Effector memory CD4-positive, alpha-beta T cell (primary cell): ENCODE measurements at places on chromosomes 12 and 14.

- no peak for DNase-seq
Observed at GRCh38 chr12:65533177-65533883, 254.8 kb downstream of the MSRB3 start.

- no peak for DNase-seq
Observed at GRCh38 chr12:26711072-26711471, 121.9 kb downstream of the ITPR2 start.

DNA sequence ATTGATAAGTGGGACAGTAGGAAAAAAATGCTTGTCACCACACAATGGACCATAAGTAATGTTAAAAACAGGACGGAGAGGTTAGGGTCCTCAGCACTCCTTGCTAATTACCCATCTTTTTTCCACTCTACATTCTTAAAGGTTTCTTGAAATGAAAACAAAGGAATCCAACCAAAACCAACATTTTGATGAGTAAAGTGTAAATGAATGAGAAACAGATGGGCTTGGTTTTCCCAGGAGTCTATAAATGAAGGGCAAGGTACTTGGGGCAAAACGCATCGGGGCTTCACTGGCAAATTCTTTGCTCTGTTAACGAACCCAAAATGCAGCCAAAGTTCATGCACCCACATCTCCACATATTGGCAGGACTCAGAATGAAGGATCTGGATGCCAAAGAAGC, 129.2 kb upstream of the BMP4 start:
- DNase-seq, result no peak

DNA sequence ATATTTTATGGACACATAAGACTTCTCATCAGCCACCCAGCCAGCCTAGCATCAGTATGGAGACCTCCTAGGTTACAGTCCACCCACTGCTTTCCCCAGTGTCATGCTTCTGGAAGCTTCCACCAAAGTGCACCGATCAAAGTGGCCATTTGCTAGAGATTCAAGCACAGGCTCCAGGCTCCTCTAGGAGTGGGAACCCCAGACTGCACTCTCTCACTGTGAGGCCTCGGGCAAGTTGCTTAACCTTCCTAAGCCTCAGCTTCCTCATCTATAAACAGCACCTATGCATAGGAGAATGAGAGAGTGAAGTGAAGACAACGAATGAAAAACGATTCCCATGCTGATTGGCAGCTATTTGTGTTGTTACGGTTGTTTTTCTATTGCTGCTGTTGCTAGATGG, 94.4 kb downstream of the DICER1 start:
- DNase-seq, result no peak

GRCh38 chr12:88307961-88308360, 165.9 kb downstream of the TMTC3 start:
- no peak for DNase-seq

DNA sequence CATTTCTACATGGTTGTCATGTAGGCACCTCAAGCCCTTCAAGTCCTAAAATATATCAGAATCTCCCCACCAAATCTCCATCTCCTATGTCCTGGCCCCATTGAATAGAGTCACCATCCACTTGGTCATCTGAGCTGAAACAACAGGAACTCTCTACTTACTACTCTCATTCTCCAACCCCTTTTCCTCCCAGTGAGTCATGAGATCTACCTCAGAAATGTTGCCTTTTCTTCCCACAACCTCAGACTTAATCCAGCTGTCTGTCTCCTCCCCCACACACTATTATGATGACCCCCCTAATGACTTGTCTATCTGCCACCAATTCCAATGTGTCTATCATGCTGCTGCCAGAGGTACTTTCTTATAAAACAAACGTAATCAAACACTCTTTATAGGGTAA, 72.3 kb upstream of the TMEM263 start:
- no peak for DNase-seq

DNA sequence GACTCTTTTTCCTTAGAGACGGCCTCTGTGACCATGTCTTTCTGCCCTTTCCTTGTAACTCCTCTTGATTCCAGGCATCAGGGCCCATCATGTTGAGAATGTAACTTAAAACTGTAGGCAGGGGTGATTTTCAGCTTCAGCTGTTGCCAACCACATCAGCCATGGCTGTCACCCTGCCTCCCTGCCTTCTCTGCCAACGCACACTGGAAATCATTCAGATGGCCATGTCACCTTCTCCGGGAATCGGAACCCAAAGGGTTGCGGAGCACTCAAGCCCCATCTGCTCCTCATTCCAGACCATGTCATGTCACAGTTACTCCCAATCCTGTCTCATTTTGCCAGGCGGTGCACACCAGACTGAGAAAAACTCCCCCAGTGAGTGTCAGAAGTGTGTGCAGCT, 72.1 kb downstream of the EMP1 start:
- DNase-seq, result no peak

DNA sequence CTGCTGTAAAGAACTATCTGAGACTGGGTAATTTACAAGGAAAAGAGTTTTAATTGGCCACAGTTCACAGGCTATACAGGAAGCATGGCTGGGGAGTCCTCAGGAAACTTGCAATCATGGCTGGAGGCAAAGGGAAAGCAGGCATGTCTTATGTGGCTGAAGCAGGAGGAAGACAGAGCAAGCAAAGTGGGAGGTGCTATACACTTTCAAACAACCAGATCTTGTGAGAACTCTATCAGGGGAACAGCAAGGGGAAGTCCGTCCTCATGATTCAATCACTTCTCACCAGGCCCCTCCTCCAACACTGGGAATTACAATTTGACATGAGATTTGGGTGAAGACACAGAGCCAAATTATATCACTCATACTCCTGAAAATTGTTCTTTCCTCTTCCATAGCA, 109.5 kb upstream of the PKP2 start:
- no peak for DNase-seq

DNA sequence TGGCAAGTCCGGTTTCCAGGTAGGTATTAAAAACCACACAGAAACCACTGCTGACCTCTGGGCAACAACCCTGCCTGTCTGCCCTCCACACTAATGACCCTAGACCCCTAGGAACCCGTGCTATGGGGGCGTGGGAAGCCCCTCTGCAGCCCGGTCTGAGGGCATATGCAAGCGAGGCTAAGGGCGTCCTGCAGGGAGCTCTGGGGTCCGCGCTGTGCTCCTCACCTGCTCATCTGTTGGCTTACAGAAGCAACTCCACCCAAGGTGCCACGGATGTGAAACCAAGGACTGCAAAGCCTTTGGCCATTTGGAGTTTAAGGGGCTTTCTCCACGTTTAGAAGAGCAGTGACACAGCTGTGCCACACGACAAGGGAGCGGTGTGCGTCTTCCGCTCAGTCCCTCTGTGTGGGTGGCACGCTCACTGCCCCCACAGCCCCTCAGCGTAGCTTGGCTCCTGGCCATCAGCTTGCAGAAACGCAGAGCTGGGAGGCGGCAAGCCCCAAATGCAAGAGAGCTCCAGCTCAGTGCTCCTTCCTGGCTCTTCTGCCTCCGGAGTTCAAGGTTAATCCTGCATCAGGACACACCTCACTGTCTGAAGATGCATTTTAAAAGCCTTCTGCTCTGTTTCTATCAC, 18.4 kb downstream of the AMN start:
- no peak for DNase-seq

GRCh38 chr12:98793121-98793520, 148.0 kb downstream of the APAF1 start:
- DNase-seq, result no peak

- DNase-seq, result no peak
Observed at GRCh38 chr14:88868558-88869159, 44.2 kb downstream of the TTC8 start.

GRCh38 chr12:113061061-113061694, 4.6 kb downstream of the DTX1 start:
- no peak for DNase-seq

DNA sequence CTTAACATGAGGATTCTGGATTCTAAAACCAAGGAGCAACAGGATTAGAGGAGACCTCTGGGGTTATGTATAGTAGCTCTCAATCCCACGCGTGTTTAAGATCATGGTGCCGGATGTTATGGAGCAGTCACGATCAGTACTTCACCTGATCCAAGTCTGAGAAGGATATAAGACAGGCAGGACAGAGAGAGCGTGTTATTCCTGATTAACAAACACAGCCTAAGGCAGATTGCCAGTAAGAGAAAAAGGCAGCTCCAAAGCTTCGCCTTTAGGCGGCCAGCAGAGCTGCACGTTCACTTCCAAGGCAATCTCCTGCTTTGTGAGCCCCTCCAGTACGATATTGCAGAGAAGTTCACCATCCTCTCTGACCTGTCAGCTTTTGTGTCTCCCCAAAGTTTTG, 5.5 kb downstream of the SETD3 start:
- DNase-seq, result no peak

- DNase-seq, result no peak
Observed at GRCh38 chr12:93376436-93377251, 1.1 kb upstream of the NUDT4 start.

DNA sequence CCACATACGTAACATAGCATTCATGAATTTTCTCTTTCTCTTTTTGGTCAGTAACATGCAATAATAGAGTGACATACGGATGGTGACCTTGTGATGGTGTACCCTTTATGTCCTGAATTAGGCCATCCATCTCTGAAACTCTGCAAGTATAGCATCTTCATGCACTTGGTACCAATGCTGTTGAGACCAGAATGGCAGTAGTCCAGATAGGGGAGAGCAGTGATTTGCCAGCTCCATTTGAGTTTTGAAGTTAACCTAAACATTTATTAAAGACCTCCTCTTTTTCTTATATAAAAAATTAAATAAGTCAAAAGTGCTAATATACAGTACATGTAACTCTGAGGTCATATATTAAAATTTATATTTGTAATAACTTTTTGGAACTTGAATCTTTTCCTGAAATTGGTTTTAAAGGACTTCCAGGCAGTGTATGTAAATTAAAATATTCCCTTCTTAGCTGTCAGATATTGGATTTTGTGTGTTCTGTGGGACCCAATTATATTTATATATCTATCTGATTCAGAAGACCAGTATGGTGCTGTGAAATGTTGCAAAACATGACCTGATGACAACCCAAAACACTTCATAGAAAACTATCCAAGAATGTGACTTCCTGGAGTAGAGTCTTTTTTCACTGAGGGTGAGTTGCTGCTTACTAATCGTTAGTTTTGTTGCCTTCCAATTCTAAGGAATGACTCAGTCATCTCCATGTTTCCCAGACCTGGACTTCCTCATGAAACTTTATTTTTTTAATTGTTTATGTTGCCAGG, 3.5 kb downstream of the ELK3 start:
- no peak for DNase-seq

DNA sequence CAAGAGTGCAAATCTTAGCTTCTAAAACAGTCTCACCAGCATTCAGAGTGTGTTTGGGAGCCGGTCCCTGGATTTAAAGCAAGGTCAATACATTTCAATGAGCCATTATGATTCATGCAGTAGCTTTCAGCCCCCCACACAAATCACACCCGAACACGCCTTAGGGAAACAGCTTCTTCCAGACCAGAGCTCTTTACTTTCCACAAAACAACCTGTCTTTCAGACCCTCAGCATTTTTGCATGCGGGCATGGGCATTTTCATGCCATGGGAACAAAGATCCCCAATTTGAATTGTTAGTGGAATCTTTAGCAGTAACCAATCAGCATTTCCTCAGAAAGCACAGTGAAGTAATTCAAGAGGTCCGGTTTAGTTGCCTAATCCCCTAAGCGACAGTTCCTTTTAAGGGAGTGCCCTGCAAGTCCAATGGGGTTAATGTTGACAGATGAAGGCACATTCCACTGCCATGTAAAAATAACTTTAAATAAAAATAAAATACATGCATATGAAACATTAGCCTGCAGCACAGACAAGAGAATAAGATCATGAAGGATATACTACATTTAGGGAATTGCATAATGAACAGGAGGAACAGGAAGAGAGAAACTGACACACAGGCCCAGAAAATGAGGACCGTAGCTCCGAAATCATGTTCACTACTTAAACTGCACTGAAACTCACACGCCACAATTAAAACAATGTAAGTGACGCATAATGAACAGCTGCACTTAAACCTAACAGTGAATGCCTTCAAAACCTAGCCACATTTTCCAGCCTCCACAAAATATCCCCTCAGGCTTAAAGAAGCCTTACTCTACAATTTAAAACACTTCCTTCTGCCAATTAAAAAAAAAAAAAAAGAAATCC, 4.0 kb downstream of the VPS37B start:
- DNase-seq, result no peak

DNA sequence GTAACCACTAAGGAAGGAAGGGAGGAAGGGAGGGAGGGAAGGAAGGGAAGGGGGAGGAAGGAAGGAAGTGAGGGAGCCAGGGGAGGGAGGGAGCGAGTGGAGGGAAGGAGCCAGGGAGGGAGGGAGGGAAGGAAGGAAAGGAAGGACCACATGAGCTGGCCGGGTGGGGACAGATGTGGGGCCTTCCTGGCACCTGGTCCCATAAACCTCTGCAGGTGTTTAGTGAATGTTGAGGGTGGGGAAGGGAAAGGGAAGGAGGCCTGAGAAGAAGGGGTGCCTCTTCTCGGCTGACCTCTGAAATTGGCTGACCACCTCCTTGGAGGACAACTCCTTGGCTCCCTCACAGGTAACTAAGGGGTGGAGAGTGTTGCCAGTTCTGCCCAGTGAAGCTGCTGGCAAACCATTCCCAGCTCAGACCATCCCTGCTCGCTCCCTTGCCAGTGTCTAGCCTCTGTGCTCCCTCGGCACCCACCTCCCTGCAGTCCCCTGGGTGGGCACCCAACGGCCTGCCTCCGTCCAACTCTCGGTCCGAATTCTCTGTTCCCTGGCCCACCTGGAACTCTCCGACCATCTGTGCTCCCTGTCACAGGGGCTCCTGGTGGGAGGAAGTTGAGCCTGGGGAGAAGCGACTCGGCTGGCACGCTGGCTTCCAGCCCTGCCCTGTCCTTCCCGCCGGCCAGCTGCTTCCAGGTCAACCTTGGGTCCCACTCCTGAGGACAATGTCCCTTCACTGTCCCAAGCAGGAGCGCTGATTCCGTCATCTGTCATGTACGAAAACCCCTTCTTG, 12.2 kb upstream of the PPP1R13B start:
- no peak for DNase-seq

DNA sequence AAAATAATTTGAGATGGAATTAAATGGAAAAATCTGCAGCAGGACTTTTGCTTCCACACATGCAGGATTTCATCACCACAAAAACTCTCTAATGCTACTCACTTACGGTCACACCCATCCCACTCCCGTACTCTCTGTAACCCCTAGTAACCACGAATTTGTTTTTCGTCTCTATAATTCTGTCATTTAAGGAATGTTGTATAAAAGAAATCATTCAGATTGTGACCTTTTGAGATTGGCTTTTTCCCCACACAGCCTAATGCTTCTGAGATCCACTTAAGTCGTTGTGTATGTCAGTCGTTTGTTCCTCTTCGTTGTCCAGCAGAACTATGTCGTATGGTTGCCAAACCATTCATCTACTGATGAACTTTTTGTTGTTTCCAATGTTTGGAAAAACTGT, 19.8 kb upstream of the PZP start:
- no peak for DNase-seq
